Left renal cortex interstitium (tissue), 4 donors: ENCODE measurements at places on chromosomes 12 and 14. TPM values are rescaled to one million over a fixed set of nuclear protein-coding genes. Genes with fewer than 3 reads are reported as not detected.

DNA sequence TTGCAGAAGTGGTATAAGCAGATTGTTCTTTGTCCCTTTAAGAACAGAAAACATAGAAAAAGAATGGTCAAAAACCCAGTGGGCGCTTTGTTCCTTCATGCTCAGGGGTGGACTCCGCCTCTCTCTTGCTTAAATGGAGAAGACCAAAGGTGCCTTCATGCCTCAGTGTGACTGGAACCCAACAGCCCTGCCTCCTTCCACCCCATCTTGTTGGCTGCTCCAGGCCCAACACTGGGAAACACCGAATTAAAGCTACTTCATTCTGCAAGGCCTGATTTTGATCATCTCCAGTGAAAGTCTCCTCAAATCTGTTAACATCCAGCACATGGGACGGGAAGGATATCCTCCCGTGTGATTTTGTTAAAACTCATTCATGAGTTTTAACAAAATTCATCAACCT lies 103.7 kb downstream of the BCL11B start:
- DNase-seq = no peak

The BMAL2 gene
- 7.1 TPM for polyA plus RNA-seq

DNA sequence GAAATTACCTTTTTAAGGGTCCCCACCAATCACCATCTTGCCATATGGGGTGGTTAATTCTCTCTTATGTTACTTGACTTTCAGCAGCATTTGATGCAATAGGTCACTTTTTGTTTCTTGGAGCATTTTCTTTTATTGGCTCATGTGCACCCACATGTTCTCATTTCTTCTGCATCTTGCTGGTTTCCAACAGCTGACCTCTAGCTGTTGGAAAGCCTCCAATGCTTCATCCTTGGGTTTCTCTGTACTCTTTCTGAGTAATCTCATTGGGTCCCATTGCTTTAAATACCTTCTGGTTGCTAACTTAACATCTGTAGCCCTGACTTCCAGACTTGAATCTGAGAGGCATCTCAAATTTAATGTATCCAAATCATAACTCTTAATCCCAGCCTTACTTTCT lies 116.8 kb downstream of the CRADD start:
- no peak for DNase-seq

The STRN3 gene
- 50.3 TPM for polyA plus RNA-seq

- DNase-seq = no peak
These were observed 38.6 kb downstream of the CCDC85C start for GRCh38 chr14:99565383-99565782.

- no peak for DNase-seq
These were observed 364.3 kb downstream of the TMEM121 start for GRCh38 chr14:105890474-105891220.

The DCAF4 gene
- 25.2 TPM for polyA plus RNA-seq
